ENCODE measurements at places on chromosomes 7 and 10.

DNA sequence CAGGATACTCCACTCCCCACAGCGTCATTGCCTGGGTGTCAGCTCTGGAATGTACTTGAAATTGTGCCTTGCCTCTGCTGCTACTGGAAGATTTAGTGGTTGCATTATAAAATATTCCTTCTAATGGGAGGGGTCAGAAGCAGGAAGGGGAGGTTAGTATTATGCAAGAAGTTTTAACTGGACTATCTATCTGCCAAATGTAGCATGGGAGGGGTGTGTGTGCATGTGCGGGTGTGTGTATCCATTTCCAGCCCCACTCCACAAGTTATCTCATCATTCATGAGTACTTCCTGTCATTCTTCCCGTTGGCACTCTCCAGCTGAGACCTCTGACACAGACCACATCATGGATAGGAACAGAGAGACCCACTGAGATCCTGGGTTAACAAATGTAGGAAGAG, 13.4 kb downstream of the MBL2 start:
- DNase-seq: no peak

- DNase-seq: no peak
Observed at GRCh38 chr7:37018954-37019353, 294.7 kb upstream of the AOAH start.

GRCh38 chr10:108014145-108014901, 849.8 kb upstream of the SORCS1 start:
- no peak for DNase-seq

DNA sequence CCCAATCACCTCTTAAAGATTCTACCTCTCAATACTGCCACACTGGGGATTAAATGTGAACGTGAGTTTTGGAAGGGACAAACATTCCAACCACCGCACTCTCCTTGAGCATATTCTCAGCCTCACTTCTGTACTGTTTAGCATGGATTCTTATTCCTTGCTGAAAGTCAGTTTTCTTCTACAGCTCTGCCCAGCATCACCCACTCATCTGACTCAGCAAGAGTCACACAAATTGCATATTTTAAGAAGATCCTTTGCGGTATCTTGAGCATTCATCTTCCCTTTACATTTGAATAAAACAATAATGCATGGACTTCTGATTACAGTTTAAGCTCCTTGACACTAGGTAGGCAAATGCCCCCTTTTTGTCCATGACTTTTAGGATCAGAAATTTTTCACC, 251.6 kb upstream of the MKLN1 start:
- no peak for DNase-seq

- peak; percentile 97 for DNase-seq
Observed at GRCh38 chr7:47763063-47763974, 181.4 kb upstream of the TNS3 start.

GRCh38 chr7:17184805-17185689, 113.4 kb upstream of the AHR start:
- DNase-seq: no peak

- no peak for DNase-seq
Observed at GRCh38 chr7:140697447-140698143, 1.1 kb downstream of the NDUFB2 start.

DNA sequence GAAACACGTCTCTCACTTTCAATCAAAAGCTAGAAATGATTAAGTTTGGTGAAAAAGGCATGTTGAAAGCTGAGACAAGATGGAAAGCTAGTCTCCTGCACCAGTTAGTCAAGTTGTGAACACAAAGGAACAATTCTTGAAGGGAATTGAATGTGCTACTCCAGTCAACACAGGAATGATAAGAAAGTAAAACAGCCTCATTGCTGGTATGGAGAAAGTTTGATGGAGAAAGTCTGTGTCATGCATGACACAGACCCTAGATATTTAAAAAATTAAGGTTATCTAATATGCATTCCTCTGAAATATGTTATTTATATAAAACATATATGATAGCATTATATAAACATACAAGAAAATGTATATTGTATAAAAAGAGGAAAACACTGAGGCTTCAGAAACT, 699.4 kb upstream of the FZD8 start:
- DNase-seq: no peak

GRCh38 chr7:104914421-104914820, 99.6 kb upstream of the KMT2E start:
- DNase-seq: peak; percentile 13

- no peak for DNase-seq
Observed at GRCh38 chr7:134548877-134549276, at the start of gene AKR1B15. TSS of gene AKR1B15 (plus strand) at chr7:134549110. CDS start at chr7:134564620, 15,510 bp downstream.

- DNase-seq: no peak
Observed at GRCh38 chr7:41892356-41893100, 189.6 kb upstream of the INHBA start.

GRCh38 chr10:43138757-43139241, 554 bp downstream of the CSGALNACT2 start:
- peak; percentile 47 for DNase-seq

- DNase-seq: no peak
Observed at GRCh38 chr10:14017467-14017866, 313.3 kb downstream of the FRMD4A start.

DNA sequence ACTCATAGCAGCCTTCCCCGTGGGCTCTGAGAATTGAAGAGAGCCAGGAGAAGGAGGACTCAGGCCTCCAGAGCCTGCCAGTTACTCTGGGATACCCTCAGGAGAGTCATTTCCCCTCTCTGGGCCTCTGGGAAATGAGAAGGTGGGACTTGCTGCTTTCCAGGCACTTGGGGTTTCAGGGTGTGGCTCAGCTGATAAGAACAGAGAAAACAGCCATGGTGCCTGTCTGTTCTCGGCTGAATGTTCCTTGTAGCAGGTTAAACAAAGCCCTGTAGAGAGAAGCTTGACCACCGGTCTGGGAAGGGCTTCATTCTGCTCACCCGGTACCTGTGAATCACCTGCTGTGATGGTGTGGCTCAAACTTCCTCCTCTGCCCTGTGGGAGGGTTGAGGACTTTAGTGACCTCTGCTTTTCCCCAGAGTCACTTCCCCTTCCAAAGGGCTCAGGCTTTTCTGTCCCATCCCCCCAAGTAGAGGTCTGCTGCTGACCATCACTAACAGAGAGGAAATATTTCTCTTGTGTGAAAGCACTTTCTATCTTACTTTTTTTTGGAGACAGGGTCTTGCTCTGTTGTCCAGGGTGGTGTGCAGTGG, 212.4 kb upstream of the GALNT17 start:
- no peak for DNase-seq

- DNase-seq: no peak
Observed at GRCh38 chr7:73850781-73851207, 8.5 kb upstream of the METTL27 start.

GRCh38 chr7:40733578-40733977, 598.8 kb downstream of the SUGCT start:
- DNase-seq: no peak

DNA sequence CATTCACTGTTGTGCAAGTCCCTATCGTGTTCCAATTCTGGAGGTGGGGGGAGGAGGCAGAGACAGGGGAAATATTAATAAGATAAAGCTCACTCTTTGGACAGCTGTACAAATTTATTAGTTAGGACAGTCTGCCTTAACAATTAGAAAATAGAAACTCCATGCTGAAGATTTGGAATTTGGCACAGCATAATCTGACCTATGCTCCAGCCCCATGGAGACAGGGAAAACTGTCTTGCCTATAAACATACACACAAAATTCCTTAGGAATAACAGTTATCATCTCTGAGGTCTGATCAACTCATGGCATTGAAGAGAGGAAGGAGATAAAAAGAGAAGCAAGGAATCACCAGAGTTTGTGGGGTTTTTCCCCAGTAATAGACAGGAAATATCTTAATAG, 335.4 kb upstream of the MEOX2 start:
- DNase-seq: no peak

DNA sequence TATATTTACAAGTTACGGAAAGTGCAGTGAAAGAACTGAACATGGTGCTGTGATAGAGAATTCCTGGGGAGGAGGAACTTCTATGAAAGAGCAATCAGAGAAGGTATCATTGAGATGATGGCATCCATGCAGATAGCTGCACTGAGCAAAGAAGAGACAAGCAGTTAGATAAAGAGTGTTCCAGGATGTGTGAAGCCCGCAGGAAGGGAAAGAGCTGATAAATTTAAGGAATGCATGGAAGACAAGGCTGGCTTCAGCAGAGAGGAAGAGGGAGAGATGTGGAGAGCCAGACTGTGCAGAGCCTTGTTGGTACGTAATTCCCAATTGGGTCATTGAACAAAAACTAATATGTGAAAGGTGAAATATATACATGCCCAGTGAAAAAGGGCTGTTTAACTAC, 538.9 kb downstream of the INHBA start:
- DNase-seq: no peak

DNA sequence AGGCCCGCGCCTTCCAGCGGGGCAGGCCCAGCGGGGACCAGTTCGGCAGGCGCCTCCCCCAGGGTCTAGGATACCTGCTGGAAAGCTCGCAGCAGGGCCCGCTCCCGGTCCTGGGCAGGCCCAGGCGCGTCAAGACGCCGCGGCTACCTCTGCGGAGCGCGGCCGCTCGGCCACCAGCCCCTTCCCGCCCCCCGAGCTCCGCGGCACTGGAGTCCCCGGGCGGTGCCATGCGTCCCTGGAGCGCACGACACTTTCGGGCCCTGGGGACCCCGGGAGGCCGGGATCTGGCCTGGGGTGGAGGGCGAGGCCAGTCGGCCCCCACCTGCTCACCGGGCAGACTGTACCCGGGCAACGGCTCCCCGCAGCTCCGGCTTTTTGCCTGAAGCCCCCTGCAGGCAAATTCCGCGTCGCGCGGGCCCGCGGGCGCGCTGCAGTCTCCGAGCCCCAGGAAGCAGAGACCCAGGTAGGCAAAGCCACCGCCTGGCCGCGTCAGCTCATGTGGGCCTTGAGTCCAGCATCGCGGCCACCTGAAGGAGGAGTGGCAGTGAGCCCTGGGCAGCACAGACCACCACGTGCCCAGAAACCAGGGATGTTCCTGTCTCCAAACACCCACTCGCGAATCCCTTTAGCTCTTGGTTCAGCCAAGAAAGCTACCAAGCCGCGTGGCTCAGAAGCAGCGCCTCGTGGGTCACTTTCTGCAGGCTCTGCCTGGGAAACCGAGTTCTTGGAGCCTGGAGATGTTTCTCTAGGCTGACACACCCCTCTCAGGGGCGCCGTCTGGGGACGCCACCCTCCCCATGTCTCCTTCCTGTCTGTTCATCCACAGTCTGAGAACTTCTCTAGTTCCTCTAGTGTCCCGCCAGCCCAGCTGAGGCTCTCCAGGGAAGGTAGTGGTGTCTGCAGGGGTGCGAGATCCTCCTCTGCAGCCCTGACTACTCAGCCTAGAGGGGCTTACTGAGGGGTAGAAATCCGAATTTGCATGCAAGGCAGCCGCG, 46.1 kb upstream of the APBB1IP start:
- DNase-seq: no peak

GRCh38 chr10:70459774-70460490, 18.5 kb upstream of the NODAL start:
- DNase-seq: no peak

DNA sequence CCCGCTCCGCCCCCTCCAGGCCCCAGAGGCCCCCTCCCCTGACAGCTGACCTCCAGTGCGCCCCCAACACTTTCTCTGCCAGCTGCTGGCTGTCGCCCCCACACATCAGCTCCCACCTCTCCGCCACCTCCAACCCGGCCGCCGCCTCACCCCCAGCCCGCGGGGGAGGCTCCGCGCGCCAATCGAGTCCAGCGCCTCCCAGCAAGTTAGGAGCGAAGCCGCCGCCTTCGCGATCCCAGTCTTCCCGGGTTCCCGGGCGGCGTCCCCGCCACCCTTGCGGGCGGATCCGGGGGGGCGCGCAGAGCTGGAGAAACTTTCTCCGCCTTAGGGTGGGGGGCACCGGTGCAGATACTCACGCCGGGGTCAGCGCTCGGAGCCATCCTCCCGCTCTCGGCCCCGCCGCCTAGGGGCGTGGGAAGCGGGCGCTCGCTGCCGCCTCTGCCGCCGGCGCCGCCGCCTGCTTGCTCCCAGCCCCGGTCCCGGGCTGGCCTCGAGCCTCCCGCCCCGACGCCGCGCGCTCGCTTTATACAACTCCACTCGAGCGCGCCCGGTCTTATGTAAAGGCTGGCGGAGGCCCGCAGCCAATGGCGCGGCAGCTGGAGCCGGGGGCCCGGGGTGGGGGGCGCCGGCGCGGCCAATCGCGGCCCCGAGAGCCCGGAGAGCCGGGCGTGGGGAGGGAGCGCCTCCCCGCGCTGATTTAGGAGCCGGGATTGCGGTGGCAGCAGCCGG, at the start of gene CRTAC1:
TSS of gene CRTAC1 (minus strand) at position 529 of the 729 bp plus-strand sequence. CDS start at position 380, 149 bp downstream.
- peak; percentile 65 for DNase-seq

DNA sequence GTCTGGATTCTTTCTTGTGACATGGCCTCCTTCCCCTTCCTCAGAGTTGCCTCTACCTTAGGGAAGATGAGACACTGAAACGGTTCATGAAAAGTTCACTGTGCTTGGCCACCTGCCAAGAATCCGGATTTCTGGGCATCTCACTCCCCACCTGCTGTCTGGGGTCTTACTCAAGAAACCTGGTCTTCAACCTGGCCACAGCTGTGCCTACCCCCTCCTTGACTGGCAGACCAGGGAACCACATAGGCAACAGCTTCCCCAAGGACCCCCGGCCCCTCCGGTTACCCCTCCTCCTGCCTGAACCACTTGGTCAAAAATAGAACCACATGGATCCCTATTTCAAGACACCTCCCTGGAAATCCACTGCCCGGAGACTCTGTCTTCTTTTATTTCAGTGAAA, 58.7 kb upstream of the NANOS1 start:
- no peak for DNase-seq

GRCh38 chr7:52311886-52312285, 723.5 kb upstream of the POM121L12 start:
- no peak for DNase-seq

DNA sequence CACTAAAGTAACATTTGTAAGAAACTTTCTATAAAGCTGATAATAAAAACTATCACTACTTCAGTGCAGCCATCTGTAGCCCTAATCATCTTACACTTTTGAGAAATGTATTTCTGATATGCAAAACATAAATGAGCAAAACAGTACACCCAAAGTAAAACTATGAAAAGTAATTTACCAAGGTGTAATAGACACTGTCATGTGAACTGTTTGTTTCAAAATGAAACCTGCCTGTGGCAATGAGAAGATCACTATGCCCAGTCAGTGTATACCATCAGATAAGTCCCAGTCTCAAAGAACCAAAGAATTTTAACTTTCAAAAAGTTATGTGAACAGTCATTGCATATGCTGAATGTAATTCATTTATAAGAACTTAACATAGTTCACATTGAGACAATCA, 398.1 kb downstream of the CDC14C start:
- no peak for DNase-seq

GRCh38 chr10:116912162-116912561, 62.9 kb downstream of the ENO4 start:
- DNase-seq: no peak
